Effector CD8-positive, alpha-beta T cell (primary cell): ENCODE measurements at places on chromosomes 4 and X.

GRCh38 chrX:78514852-78515251, 144.3 kb downstream of the RTL3 start:
- no peak for DNase-seq

GRCh38 chr4:178712486-178712885, 1270.2 kb upstream of the AGA start:
- DNase-seq, result no peak

DNA sequence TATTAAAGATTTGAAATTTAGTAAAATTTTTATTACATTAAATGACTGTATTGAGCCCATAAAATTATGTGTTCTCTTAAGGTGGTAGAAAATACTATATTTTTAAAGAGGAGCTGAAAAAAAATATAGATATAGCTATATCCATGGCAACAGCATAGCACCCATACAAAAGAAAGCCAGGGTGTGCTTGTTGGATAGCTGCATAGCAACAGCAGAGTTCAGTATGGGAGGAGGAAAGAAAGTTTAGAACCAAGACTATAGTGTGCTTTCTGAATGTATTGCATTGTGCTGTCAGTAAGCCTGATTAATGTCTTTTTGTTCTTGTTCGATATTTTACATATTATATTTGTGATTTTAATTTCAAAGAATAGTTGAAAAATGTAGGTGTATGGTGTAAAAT, 78.4 kb downstream of the GRID2 start:
- no peak for DNase-seq

DNA sequence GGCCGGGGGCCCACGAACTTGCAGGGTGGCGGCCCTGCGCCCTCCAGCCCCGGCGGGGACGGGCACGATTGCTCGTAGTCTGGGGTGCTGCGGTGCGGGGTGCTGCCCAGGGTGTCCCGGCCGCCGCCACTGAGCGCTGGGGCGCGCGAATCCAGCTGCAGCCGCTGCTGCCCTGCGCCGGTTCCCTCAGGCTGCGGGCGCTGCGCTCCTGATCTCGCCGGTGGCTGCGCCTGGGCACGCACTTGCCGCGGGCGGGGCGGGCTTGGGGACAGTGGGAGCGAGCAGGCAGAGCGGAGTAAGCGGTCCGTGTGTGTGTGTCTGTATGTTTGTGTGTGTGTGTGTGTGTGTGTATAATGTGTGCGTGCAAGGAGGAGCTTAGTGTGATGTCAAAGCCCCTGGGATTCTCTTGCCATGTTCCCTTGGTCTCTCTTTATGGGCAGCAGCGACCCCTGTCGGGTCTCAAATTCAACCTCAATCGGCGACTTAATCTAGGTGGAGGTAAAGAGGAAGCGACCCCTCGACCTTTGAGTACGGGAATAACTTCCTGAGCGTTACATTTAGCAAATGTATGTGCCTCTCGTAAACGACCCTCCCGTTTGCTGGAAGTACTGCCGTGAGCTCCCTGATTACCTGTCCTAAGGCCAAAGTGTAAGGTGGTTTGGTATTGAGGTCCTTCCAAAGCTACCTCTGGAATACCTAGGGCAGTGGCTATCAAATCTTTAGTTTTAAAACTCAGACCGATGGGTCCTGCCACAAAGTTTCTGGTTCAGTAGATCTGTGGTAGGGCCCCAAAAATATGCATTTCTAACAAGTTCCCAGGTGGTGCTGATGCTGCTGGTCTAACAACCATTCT, at the start of gene RNF150:
TSS of gene RNF150 (minus strand) at position 324 of the 853 bp plus-strand sequence.
- no peak for DNase-seq

- DNase-seq, result no peak
Observed at GRCh38 chrX:14916017-14916674, 42.9 kb downstream of the MOSPD2 start.

DNA sequence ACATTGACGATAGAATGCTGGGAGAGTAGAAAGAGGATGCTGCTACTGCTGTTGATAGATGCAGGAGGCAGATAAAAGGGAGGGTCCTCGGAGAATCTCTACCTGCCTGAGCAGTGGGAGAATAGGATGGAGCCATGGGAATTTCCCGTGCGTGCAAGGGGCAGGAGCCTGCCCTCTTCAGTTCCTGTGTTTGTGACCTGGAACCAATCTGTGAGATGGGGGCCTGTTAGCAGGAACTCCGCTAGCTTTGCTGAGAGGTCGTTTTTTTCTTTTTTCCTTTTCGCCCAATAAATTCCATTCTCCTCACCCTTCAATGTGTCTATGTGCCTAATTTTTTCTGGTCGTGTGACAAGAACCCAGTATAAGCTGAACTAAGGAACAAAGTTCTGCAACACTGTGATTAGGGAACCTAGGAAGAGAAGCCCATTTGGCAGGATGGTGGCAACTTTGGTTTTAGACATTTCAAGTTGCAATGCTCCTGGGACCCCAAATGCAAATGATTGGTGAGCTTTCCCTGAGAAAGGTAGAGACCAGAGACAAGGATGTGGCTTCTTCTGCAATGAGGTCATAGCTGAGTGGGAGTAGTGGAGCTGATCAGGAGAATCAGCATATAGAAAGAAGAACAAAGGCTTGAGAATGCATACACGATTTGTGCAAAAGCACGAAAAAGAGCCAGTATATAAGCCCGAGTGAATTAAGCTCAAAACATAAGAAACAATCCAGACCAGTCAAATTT, 23.9 kb downstream of the SLC39A8 start:
- no peak for DNase-seq

GRCh38 chrX:102712981-102713625, 855 bp downstream of the GPRASP2 start:
- peak; percentile 0 for DNase-seq

GRCh38 chr4:41325901-41326300, 69.2 kb downstream of the UCHL1 start:
- no peak for DNase-seq

DNA sequence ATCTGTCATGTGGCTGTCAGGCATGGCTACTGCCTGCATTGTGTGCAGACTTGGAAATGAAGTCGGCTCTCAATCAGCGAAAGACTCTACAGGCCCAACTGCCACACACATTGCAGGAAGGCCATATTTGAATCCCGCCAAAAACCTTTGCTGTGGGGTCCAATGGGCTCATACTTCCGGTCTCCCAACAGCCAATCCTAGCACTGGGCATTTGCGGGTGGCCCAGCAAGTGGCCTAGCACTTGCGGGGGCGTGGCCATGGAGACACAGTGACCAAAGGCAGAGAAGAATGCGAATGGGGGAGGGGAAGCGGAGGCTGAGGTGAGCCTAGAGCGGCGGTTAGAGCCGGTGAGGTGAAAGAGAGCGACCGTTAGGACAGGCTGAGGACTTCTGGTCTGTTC, at the start of gene OTUD6A:
TSS of gene OTUD6A (plus strand) at position 382 of the 400 bp plus-strand sequence. CDS start 68 bp downstream, outside the sequence.
- no peak for DNase-seq

- no peak for DNase-seq
Observed at GRCh38 chr4:53712408-53713020, 121.2 kb upstream of the LNX1 start.

DNA sequence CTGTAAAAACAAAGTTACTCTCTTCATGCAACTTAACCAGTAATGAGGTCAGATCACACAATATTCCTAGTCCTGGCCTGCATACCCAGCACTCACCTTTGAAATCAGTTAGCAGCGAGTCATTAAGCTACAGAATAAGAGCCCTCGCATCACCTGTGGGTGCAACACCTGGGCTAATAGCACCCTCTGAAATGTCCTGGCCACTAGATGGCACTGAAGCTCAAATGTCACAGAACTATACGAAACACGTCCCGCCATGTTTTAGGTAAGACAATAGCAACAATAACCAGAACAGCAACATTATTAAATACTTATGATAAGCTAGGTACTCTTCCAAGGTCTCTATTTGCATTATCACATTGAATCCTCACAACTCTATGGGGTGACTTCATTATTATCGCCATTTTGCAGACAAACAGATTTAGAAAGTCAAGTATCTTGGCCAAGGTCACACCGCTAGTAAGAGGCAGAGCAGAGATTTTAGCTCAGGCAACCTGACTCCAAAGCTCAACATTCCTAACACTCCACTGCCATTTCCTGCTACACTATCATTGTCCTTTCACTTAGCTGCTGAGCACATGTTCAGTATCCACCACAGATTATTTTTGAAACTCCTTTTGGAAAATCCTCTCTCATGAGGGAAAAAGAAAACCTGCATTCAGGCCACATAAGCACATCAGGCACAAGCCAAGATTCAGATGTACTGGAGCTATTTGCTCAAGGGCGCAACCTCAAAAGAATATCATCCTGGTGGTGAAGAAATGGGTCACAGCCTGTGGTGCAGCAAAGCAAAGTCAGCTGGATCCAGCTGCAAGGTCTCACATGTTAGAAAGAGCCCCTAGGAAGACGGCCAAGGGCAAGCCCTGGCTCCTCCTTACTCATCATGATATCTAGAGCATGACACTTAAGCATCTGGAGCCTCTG, 59.5 kb upstream of the KDR start:
- no peak for DNase-seq

DNA sequence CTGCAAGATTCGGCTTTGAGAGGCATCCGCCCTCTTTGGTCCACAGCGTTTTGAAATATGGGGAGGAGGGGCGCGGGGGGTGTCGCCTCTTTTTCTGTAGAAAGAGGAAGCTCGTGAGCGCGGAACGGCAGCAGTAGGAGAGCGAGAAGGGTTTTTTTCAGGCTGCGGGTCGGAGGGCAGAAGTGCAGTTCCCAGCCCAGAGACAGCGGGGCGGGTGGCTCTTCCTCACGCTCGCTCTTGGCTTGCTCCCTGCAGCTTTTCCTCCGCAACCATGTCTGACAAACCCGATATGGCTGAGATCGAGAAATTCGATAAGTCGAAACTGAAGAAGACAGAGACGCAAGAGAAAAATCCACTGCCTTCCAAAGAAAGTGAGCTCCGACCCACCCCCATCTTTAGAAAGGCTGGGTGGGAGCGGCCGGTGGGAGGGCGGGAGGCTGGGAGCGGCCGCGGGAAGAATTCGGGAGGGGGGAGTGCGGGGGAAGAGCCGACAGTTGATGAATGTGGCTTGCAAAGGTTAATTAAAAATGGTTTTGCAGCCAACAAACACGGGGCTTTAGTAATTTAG, 1.2 kb downstream of the TMSB4X start:
- peak; percentile 6 for DNase-seq

- no peak for DNase-seq
Observed at GRCh38 chr4:132767901-132768300, 381.2 kb upstream of the PCDH10 start.

GRCh38 chrX:129108936-129109335, 414.4 kb downstream of the SMARCA1 start:
- DNase-seq, result no peak

DNA sequence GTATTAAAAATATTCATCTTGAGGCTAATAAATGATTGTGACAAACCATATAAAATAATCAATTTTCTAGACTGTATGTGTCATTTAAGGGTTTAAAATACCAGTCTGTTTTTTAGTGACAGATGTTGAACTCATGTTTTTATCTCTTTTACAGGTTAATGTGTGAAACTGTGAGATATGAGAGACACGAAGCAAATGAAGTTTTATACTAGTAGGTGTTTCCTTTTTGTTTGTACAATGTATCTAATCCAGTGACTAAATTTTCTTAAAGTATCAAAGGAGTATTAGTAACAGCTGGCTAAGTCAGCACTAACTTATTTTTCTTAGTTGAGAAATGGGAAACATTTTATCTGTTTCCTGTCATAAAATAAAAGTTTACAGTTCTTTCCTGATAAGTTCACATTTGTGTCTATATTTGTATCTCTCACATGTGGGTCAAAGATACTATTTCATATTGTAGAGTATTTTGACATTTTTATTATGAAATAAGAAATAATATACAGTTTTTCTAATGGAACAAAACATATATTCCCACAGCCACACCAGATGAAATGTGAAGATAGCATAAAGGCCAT, 90.3 kb downstream of the RAPGEF2 start:
- DNase-seq, result no peak

GRCh38 chr4:159697322-159698283, 594.7 kb downstream of the RAPGEF2 start:
- no peak for DNase-seq

DNA sequence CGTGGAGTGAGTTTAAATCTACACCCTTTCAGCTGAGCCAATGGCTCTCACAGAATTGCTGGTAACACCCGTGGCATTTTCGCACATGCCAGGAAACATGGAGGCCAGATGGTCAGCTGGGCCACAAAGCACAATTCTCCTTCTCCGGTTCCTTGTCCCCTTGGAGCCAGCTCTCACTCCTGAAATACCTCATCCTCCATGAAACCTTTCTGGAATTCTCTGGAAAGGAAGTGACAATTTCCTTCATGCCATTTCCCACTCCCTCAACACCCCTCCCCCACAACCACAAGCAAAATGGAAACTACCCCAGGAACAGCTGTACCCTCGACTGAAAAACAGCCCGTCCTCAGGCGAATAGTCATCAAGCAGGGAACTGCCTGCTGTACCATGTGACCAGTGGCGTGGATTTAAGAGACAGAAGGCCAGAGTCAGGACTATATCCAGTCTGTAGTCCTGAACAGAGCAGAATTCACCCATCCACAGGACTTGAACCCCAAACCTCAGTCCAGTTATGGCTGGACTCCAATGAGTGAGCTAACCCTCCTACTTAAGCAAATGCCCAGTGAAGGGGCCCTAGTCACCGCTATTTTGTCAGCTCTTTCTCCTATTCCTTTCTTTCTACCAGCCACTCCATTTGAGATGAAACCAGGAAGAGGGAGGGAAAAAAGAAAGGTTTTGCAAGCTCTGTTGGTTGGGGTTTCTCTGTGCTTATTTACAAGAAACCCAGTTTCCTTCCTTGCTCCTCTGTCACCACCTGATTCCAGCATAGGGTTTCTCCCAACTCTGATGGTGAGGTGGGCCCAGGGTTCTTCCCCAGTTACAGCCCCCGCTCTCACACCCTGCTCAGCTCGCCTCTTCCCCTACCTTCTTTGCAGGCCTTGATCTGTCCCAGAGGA, 24.5 kb downstream of the ELF4 start:
- DNase-seq, result no peak

DNA sequence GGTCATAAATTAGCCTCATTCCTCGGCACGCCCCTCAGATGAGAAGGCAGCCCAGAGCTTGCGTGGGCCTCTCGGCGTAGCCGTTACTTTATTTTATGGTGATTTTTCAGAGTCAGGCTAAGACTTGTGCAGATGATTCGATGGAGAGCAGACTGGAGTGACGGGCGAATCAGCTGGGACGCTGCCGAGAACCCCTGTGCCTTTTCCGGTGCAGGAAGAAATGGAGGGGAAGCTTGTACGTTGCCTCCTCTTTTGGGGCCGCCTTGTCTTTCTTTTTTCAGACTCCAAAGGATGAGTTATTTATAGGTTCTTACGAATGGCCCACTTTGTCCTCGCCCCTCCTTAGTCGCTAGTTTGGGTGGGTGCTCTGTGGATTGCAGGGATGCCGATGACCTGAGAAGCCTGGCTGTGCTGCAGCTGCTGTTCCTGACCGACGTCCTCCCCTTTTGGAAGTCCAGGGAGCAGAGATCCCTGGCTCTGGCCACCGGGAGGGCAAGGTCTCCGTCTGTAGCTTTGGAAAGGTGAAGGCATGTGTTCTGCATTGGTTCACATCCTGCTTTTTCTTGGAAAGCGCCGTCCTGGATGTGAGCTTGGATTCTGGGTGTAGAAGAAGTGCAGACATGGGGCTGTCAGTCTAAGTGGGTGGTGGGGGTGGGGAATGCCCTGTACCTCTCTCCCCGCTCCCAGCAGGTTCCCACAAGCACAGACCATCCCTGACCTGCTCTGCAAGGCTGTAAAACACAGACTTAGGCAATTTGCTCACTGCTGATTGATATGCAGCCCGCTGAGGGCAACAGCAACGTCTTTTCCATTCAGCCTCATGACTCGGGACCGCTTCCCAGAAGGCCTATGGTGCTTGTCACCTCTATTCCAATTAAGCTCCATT, 9.3 kb downstream of the SORCS2 start:
- no peak for DNase-seq

GRCh38 chr4:13642170-13642950, 14.8 kb upstream of the BOD1L1 start:
- DNase-seq, result no peak
